ENCODE measurements at places on chromosomes 4 and X. TPM values are rescaled to one million over a fixed set of nuclear protein-coding genes. Genes with fewer than 3 reads are reported as not detected.

DNA sequence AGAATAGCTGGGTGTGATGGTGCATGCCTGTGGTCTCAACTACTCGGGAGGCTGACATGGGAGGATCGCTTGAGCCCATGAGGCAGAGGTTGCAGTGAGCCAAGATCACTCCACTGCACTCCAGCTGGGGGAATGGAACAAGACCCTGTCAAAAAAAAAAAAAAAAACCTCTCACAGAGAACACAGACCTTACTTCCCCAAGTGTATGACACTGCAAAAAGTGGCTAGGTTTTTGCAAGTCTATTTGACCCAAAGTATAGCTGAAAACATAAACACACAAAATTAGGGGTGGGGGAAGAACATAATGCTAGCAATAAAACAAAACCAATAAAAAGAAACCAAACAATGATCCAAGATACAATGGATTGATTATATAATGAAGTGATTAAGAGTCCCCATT is 6.7 kb downstream of the LAMP2 start:
- DNase-seq = no peak
- no peaks in the 10 kb centered on the region for H3K4me1 ChIP-seq
- H3K4me3 ChIP-seq = no peak overlapping the region
- H3K27me3 ChIP-seq = no peaks in the 10 kb centered on the region

DNA sequence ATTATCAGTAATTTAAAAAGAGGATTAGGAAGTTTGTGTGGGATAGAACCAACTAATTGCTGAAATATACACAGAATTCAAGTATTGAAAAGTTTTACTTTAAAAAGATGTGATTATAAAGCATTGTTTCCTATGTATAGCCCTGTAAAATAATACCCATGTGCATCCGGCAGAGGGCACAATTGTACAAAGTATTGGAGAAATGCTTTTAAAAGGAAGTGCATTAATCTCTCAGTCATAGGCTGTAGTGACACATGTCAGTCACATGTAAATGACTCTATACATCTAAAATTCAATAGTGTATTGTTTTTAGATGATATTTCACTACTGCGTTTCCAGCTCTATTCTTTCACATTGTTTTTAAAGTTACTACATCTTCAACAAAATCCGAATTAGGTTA is 9.7 kb upstream of the GEMIN8 start:
- no peaks in the 10 kb centered on the region for H3K4me1 ChIP-seq
- H3K4me3 ChIP-seq = no peak overlapping the region
- DNase-seq = peak; percentile 65
- H3K36me3 ChIP-seq = no peaks in the 10 kb centered on the region
- no peak overlapping the region for H3K27ac ChIP-seq

- H3K4me1 ChIP-seq = no peaks in the 10 kb centered on the region
- H3K4me3 ChIP-seq = no peak overlapping the region
- H3K27ac ChIP-seq = no peak overlapping the region
Observed at GRCh38 chr4:41285202-41285863, 28.6 kb downstream of the UCHL1 start.

GRCh38 chr4:16154451-16154850 is 70.6 kb upstream of the PROM1 start:
- no peaks in the 10 kb centered on the region for H3K36me3 ChIP-seq
- no peak overlapping the region for H3K4me3 ChIP-seq
- H3K4me1 ChIP-seq = peaks cover 17% of the 10 kb centered on the region
- no peaks in the 10 kb centered on the region for H3K27me3 ChIP-seq
- DNase-seq = no peak
- H3K27ac ChIP-seq = no peak overlapping the region

GRCh38 chr4:48345542-48345941 is 4.2 kb downstream of the SLAIN2 start:
- H3K27me3 ChIP-seq = no peaks in the 10 kb centered on the region
- H3K4me1 ChIP-seq = no peaks in the 10 kb centered on the region
- H3K27ac ChIP-seq = no peak overlapping the region
- H3K36me3 ChIP-seq = no peaks in the 10 kb centered on the region
- H3K4me3 ChIP-seq = no peak overlapping the region

- H3K4me1 ChIP-seq = no peaks in the 10 kb centered on the region
- H3K36me3 ChIP-seq = no peaks in the 10 kb centered on the region
- H3K4me3 ChIP-seq = no peak overlapping the region
- H3K27ac ChIP-seq = no peak overlapping the region
- no peaks in the 10 kb centered on the region for H3K27me3 ChIP-seq
Observed at GRCh38 chrX:12899506-12899905, 6.9 kb upstream of the TLR8 start.

DNA sequence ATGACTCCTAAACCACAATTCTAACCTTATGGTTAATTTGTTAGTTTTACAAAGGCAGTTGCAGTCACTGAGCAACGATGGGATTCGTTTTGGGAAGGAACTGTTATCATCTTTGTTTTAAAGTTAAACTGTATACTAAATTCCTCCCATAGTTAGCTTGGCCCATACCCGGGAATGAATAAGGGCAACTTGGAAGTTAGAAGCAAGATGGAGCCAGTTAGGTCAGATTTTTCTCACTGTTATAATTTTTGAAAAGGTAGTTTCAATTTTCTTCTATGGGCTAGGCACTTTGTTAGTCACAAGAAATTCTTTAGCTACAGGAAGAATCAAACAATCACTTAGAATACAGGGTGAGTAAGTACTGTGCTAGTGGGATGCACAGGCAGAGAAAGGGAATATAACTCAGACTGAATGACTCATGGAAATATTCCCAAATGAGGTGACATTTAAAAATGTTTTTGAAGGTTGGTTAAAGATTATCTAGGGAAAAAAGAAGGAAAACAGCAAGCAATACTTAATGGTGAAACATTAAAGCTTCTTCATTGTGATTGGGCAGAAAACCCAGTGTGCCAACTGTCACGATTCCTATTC is 153.6 kb downstream of the MAGEB17 start:
- H3K36me3 ChIP-seq = no peaks in the 10 kb centered on the region
- no peaks in the 10 kb centered on the region for H3K27me3 ChIP-seq
- no peak overlapping the region for H3K4me3 ChIP-seq
- H3K27ac ChIP-seq = no peak overlapping the region
- no peaks in the 10 kb centered on the region for H3K4me1 ChIP-seq

- H3K36me3 ChIP-seq = no peaks in the 10 kb centered on the region
- H3K27ac ChIP-seq = peak overlapping the region; percentile 86
- H3K4me1 ChIP-seq = no peaks in the 10 kb centered on the region
- H3K4me3 ChIP-seq = no peak overlapping the region
- no peaks in the 10 kb centered on the region for H3K27me3 ChIP-seq
- DNase-seq = no peak
Observed at GRCh38 chr4:184342167-184342856, 124.6 kb upstream of the ENPP6 start.

- no peaks in the 10 kb centered on the region for H3K36me3 ChIP-seq
- no peaks in the 10 kb centered on the region for H3K27me3 ChIP-seq
- H3K4me1 ChIP-seq = peaks cover 3% of the 10 kb centered on the region
- H3K4me3 ChIP-seq = no peak overlapping the region
- no peak overlapping the region for H3K27ac ChIP-seq
Observed at GRCh38 chr4:56752985-56753384, 68.5 kb downstream of the SPINK2 start.

- H3K27ac ChIP-seq = no peak overlapping the region
- H3K4me3 ChIP-seq = no peak overlapping the region
- H3K4me1 ChIP-seq = no peaks in the 10 kb centered on the region
- no peaks in the 10 kb centered on the region for H3K36me3 ChIP-seq
Observed at GRCh38 chr4:31065086-31065485, 344.9 kb downstream of the PCDH7 start.

GRCh38 chr4:110615353-110616237 is 7.3 kb downstream of the PITX2 start:
- H3K4me3 ChIP-seq = peak overlapping the region; percentile 44
- no peaks in the 10 kb centered on the region for H3K4me1 ChIP-seq
- H3K27me3 ChIP-seq = peaks cover 3% of the 10 kb centered on the region
- DNase-seq = peak; percentile 85

DNA sequence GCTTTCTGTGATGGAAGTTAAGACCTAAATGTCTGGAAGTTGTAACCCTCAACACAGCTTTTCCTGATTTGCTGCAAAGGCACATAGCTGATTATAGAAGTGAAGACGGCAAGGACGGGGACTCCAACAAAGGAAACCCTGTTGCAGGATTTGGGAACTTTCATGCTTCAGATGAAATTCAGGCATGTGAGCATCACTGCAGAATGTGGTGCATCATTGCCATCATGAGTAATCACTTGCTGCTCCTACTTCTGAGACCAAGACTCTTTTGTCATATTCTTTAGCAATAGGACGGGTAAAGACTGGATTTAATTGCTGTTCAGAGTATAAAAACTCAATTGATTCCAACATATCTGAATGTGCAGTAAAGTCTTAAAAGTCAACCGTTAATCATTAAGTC is 35.8 kb downstream of the YIPF6 start:
- no peak for DNase-seq
- H3K4me3 ChIP-seq = no peak overlapping the region
- H3K27me3 ChIP-seq = no peaks in the 10 kb centered on the region
- no peaks in the 10 kb centered on the region for H3K4me1 ChIP-seq
- H3K27ac ChIP-seq = no peak overlapping the region
- H3K36me3 ChIP-seq = no peaks in the 10 kb centered on the region

DNA sequence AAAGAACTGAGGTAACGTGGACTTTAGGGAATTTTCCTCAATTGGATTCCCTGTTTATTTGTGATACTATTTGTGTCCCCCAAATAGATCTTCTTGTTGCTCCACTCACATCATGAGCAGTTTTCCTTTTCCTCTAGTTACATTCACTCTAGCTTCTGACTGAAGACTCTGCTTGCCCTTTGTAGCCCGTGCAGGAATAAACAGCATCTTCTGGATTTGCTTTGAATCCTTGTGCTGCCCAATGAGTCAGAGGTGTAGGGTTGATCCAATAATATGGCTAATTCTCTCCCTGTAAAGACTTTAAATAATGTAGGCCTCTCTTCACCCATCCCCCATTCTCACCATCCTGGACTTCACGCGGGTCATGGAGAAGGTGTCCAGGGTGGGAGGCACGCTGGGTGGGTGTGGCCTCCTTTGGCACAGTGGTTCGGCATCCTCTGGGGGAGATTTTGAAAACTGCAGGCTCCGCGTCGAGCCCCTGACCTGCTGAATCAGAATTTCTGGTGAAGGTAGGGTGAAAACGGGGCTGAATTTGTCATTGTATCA is 9.0 kb downstream of the HAND2 start:
- no peaks in the 10 kb centered on the region for H3K36me3 ChIP-seq
- no peak overlapping the region for H3K4me3 ChIP-seq
- H3K4me1 ChIP-seq = no peaks in the 10 kb centered on the region

DNA sequence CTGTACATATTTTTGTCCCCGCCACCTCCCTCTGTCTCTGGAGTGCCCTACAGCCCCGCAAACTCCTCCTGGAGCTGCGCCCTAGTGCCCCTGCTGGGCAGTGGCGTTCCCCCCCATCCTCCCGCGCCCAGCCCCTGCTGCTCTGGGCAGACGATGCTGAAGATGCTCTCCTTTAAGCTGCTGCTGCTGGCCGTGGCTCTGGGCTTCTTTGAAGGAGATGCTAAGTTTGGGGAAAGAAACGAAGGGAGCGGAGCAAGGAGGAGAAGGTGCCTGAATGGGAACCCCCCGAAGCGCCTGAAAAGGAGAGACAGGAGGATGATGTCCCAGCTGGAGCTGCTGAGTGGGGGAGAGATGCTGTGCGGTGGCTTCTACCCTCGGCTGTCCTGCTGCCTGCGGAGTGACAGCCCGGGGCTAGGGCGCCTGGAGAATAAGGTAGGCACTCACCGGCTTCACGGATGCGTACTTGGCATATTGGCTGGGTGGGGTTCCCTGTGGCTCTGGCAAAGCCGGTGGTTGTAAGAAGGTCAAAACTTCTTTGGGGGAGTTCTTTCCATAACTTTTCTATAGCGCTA is 653 bp downstream of the HHIP start:
- no peaks in the 10 kb centered on the region for H3K4me1 ChIP-seq
- no peaks in the 10 kb centered on the region for H3K27me3 ChIP-seq
- H3K36me3 ChIP-seq = no peaks in the 10 kb centered on the region
- no peak for DNase-seq

GRCh38 chrX:9379697-9380551 is 84.9 kb upstream of the TBL1X start:
- H3K27ac ChIP-seq = no peak overlapping the region
- no peak for DNase-seq
- no peaks in the 10 kb centered on the region for H3K36me3 ChIP-seq
- no peaks in the 10 kb centered on the region for H3K27me3 ChIP-seq

- H3K36me3 ChIP-seq = no peaks in the 10 kb centered on the region
- no peak overlapping the region for H3K27ac ChIP-seq
- no peak for DNase-seq
- H3K27me3 ChIP-seq = no peaks in the 10 kb centered on the region
- no peaks in the 10 kb centered on the region for H3K4me1 ChIP-seq
- H3K4me3 ChIP-seq = no peak overlapping the region
Observed at GRCh38 chr4:175246941-175247340, 328.8 kb downstream of the ADAM29 start.

- DNase-seq = no peak
- no peaks in the 10 kb centered on the region for H3K27me3 ChIP-seq
- H3K27ac ChIP-seq = no peak overlapping the region
- no peaks in the 10 kb centered on the region for H3K4me1 ChIP-seq
- no peak overlapping the region for H3K4me3 ChIP-seq
- no peaks in the 10 kb centered on the region for H3K36me3 ChIP-seq
Observed at GRCh38 chr4:56733352-56733751, 52.3 kb upstream of the HOPX start.

GRCh38 chr4:182826391-182826790 is 90.8 kb downstream of the DCTD start:
- no peak for DNase-seq
- no peaks in the 10 kb centered on the region for H3K4me1 ChIP-seq
- no peaks in the 10 kb centered on the region for H3K36me3 ChIP-seq
- H3K27me3 ChIP-seq = no peaks in the 10 kb centered on the region
- no peak overlapping the region for H3K27ac ChIP-seq

GRCh38 chr4:156673483-156673882 is 298.1 kb downstream of the PDGFC start:
- H3K36me3 ChIP-seq = no peaks in the 10 kb centered on the region
- no peak overlapping the region for H3K27ac ChIP-seq
- no peak for DNase-seq
- no peaks in the 10 kb centered on the region for H3K27me3 ChIP-seq

DNA sequence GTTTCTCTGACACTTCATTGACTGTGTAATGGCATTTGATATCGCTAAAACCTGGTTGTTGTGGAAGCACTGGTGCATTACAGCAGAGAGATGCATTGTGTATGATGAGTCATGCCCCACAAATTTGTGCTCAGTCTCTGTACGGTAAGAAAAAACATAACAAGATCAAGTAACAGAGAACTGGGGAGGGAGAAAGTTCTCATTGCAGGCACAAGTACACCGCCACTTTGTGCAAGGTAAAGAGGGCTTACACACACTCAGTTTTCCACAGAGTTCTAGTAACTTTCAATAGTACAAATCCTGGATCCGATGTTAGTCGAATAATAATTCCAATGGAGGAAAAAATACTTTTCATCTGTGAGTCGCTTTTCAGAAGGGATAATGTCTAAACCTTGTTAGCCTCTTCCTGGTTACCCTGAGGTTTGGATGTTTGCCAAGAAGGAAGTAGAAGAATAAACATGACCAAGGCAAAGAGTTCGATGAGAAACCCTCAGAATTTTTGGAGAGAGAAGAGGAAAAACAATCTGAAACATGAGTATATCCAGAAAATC is 512.5 kb upstream of the SLIT2 start:
- no peaks in the 10 kb centered on the region for H3K4me1 ChIP-seq
- no peak overlapping the region for H3K4me3 ChIP-seq
- no peaks in the 10 kb centered on the region for H3K27me3 ChIP-seq
- H3K27ac ChIP-seq = peak overlapping the region; percentile 15

The HAND2 gene
- 40.4 TPM for total RNA-seq

The COL4A5 gene
- 1.2 TPM for total RNA-seq

The TRPC5OS gene
- total RNA-seq = not detected

The RS1 gene
- not detected for total RNA-seq

The VCX2 gene
- not detected for total RNA-seq

The TLL1 gene
- total RNA-seq = 7.2 TPM

The RAI2 gene
- 25.6 TPM for total RNA-seq

The NSDHL gene
- total RNA-seq = 77.2 TPM

The BTC gene
- 0.83 TPM for total RNA-seq

The SRD5A3 gene
- 5.6 TPM for total RNA-seq

The ANTXR2 gene
- 42.1 TPM for total RNA-seq

The CTSO gene
- total RNA-seq = 14.1 TPM
